ENCODE measurements at places on chromosomes 1 and 21.

GRCh38 chr1:229107304-229107815 is 163.6 kb upstream of the RAB4A start:
- DNase-seq = no peak

- DNase-seq = no peak
These were observed 51.1 kb upstream of the NEK2 start for GRCh38 chr1:211726467-211726995.

GRCh38 chr1:225862581-225862950 is 19.6 kb downstream of the TMEM63A start:
- DNase-seq = no peak

DNA sequence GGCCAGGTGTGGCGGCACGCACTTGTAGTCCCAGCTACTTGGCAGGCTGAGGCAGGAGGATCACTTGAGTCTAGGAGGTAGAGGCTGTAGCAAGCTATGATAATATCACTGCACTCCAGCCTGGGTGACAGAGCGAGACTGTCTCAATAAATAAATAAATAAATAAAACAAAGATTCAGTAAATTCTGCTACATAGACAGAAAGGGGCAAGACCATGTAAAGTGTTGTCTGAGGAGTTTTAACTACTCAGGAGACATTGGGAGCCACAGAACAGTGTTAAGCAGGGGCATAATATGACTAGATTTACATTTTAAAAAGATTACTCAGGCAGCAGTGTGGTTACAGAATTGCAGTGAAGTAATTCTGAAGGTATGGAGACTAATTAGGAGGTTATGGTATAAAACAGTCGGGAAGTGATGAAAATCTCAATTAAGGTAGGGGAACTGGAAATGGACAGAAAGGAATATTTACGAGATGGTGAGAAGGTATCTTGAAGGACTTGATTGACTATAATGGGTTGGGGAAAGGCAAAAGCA is 94.7 kb downstream of the ATP1B1 start:
- DNase-seq = no peak

DNA sequence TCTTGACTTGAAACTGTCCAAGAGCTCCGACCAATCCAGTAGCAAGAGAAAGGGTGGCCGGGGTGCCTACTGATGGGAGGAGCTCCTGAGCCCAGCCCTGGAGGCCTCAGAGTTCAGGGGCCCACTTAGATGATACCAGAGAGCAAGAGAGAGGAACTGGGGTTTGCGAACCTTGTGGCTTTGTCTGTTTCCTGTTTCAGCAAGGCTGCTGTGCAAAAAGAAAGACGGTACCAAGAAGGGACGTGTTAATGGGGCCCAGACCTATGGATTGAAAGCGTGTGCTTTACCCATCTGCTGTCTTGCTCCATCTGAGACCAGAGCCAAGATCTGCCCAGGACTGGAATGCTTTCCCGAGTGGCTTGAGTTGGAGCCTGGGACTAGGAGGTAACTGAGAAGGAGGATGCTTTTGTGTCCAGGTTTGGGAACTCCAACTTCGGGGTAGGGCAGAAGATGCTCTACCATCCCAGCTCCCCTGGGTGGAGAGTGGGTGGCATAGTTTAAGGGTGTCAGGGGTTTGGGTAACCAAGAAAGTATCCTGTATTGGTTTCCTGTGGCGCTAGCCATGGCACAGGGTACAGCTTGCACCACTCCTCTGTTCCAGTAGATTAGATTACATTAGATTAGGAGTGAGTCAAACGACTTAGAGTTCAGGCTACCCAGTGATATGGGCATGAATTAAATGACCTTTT is at the start of gene TRAF3IP3:
TSS of gene TRAF3IP3 (plus strand) at position 128 of the 689 bp plus-strand sequence. CDS start 3,987 bp downstream, outside the sequence.
- no peak for DNase-seq

- DNase-seq = no peak
These were observed 11.4 kb downstream of the ARMH1 start for GRCh38 chr1:44685881-44686280.
